ENCODE measurements at places on chromosomes 12 and 14. TPM values are rescaled to one million over a fixed set of nuclear protein-coding genes. Genes with fewer than 3 reads are reported as not detected.

The HOTAIR gene
- not detected for total RNA-seq

The PLA2G1B gene
- total RNA-seq = not detected

The TDRD9 gene
- total RNA-seq = not detected

The TUBA1B gene
- total RNA-seq = 1,776 TPM

The LHX5 gene
- total RNA-seq = not detected

The SERPINA9 gene
- total RNA-seq = not detected

Measured in GM23248 (cell line).